ENCODE measurements at places on chromosomes 16 and 17.
A peak's percentile ranks its signal among the peaks of the same experiment; 100 is the strongest.

- no peak for DNase-seq
Observed at GRCh38 chr17:31294820-31295488, 2.1 kb downstream of the OMG start.

- no peak for DNase-seq
Observed at GRCh38 chr17:51947160-51947735, 211.3 kb downstream of the CA10 start.

- peak; percentile 77 for DNase-seq
Observed at GRCh38 chr17:75273977-75274708, 3.1 kb upstream of the MIF4GD start.

- no peak for DNase-seq
Observed at GRCh38 chr16:85046472-85046916, 18.9 kb downstream of the KIAA0513 start.

GRCh38 chr17:77604301-77604972, 354.1 kb upstream of the TNRC6C start:
- no peak for DNase-seq

- DNase-seq, result no peak
Observed at GRCh38 chr17:82943751-82944150, 103.9 kb upstream of the ZNF750 start.

DNA sequence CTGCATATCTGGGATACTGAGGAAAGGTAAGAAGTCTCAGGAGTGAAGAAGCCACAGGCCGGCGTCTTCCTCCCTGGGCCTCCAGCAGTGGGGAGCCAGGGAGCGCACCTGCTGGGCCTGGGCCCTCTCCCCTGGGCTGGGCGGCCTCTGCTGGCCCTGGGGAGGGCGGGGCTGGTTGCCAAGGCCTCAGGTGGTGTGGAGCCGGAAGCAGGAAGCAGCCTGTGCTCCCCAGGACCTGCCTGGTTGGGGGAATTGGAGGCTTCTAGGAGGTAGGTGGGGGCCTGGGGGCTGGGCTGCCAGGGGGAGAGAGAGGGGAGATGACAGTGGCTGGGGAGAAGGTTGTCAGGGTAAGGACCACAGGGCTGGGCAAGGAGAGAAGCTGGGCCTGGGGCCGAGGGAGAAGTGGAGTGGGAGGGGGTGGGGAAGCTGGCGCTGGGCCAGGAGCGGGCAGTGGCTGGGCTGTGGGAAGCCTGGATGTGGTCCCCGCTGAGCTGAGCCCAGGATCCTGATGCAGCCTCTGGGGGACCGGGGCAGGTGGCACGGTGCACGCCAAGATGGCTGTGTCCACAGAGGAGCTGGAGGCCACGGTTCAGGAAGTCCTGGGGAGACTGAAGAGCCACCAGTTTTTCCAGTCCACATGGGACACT, at the start of gene SMIM22:
TSS of gene SMIM22 (plus strand) at position 189 of the 647 bp plus-strand sequence. CDS start at position 555, 366 bp downstream.
- no peak for DNase-seq

GRCh38 chr17:82316651-82317393, 586 bp downstream of the CD7 start:
- no peak for DNase-seq

DNA sequence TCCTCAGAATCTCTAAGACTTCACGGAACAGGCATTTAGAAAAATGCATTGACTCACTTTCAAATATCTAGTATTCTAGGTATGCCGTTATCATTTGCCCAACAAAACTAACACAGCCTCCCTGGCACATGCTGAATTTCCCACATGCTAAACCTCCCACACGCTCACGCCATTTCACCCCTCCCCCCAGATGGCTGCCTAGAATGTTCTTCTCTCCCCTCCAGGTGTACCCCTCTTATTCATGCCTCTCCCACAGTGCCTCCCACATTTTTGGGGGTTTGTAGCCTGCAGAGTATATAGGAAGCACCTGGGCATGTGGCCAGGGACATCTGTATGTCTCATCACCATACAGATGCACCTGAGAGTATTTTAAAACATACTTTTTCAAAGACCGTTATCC, 38.2 kb upstream of the ICAM2 start:
- DNase-seq, result no peak

GRCh38 chr17:4658478-4659305, 17.2 kb upstream of the ALOX15 start:
- no peak for DNase-seq

- peak; percentile 40 for DNase-seq
Observed at GRCh38 chr17:20073055-20073979, 64.2 kb downstream of the SPECC1 start.

GRCh38 chr17:9331279-9332131, 244.1 kb downstream of the STX8 start:
- DNase-seq, result no peak

DNA sequence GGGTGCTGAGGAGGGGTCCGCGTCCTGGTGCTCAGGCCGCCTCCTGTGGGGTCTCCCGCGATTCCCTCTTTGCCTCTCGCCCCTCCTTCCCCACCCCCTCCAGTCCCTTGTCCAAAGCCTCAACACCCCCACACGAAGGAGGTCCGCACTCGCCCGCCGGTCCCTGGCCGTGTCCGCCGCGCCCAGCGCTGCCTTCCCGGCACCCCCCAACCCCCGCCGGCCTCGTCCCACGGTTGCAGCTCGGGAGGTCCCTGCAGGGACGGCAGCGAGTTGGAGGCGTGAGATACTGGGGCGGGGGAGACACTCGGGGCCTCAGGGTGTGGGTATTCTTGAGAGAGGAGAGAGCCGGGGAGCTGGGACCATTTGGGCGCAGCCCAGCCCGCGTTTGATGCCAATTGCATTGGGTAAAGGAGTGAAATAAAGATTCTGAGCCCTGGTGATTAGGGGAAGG, 468 bp downstream of the FLYWCH2 start:
- peak; percentile 67 for DNase-seq

DNA sequence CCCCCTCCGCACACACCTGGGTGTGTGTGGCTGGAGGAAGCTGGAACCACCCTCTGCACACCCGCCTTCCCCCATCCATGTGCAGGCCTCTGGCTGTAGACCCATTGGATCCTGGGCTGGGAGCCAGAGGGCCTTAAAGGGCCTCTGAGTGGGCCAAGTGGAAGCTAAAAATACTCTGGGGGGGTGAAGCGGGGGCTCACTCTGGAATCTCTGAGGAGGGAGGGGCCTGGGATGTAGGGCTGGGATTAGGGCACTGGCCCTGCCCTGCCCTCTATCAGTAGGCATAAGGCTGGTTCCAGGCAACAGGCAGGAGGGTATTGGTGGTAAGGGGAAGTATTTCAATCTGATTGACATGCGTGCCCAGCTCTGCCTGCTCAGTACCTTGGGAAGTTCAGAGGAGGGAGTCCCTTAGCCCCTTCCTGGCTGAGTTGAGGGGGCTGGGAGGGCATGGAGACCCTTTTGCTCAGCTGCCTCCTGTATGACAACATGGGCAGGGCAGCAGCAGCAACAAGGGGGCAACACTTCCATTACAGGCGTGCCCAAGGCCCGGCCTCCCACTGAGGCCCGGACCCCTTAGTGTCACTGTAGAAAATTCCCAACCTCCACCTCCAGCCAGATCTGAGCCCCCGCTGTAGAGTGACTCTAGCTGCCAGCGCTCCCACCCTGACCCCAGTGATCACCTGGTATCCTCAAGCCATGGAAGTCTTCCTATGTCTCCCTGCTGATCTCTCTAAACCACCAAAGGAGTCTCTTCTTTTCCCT, 5.2 kb downstream of the ITGA3 start:
- DNase-seq, result peak; percentile 91

DNA sequence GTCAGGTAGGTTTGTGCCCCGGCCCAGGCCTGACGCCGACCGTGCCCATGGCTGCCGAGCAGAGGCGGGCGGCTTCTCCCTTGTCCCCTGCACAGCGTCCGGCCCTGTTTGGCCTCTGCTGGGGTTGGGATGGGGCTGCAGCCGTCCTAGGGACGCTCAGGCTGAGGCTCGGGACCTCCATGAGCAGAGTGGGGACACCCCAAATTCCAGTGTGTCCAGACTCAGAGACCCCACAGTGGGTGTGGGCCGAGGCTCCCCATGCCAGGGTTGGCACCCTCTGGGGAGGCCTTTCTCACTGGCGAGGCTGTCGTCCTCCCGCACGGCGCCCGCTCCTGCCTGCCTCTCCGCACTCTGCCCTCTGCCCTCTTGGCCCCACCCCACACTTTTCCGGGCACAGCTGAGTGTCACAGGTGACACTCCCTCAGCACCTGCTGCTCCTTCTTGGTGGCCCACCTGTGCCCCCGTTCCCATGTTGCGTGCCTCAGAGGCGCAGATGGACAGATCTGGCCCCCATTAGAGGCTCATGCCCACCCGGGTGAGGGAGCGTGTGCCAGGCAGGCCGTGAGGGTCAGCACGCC, 16.1 kb downstream of the TRAF7 start:
- no peak for DNase-seq

GRCh38 chr16:66516509-66516807, 33.5 kb downstream of the TK2 start:
- DNase-seq, result no peak

DNA sequence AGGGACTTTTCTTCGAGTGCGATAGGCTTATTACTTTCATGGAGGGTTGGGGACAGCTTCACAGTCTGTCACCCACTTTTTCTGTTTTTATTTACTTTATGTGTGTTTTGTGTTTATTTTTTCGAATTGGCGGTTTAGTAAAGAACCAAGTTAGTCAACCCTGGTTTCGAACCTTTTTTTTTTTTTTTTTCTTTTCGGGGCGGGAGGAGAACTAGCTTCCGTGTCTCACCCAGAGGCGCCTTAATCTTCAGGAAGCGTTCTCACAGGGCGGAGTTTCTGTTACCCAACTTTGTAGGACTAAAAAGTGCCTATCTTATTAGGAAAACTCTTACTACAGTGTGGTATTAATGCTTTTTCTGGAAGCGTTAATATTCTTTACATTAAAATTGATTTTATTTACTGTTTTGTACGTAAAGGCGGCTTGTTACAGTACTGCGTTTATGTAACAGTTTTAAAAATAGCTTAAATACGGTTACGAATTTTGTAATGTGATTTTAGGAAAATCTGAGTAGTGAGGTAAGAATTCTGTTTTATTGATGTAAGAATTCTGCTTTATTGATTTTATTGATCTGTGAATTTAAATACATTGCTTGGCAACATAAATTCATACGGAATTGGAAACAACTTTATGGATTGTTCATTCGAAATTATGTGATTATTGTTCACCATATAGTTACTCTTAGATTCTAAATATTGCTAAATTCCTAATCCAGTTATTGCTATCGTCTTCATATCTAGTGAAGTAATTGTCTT, 885 bp downstream of the ZNF207 start:
- no peak for DNase-seq

DNA sequence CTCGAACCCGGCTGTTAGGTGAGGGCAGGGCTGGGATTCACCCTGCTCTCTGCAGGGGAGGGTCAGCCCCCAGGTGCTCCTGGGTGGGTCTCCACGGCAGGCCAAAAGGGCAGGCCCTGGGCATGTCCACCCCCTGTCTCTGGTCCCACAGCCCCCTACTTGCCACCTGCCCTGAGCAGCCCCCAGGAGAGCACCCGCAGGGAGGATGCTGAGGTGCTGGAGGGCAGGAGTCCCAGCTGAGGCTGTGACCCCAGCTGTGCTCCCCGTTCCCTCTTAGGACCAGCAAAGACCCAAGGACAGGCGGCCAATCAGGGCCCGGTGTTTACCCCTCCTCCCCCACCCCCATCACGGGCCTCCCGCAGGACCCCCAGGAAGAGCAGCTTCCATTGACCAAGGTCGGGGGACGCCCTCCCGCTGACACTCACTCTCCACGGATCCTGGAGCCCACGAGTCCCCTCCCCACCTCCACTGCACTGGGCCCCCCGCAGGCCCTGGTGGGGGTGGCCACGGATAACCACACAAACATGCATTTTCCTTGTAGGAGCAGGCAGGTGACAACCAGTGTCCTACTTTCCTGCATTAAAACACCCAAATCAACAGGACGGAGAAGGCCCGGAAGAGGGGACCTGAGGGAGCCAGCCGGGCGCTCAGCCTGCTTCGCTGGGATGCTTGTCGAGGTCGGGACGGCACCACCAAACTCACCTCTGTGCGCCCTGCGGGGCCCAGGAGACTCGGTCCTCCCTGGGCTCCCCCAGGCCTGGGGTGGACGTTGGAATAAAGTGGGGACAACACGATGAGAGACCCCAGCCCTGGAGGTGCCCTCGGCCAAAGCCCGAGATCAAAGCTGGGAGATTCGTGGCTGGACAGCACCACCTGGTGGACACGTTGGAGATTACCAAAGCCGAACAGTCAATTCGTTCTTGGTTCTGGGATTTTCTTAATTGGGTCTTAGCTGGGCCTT, 22.5 kb upstream of the ENPP7 start:
- peak; percentile 42 for DNase-seq
